ENCODE measurements at places on chromosomes 7 and 10.

DNA sequence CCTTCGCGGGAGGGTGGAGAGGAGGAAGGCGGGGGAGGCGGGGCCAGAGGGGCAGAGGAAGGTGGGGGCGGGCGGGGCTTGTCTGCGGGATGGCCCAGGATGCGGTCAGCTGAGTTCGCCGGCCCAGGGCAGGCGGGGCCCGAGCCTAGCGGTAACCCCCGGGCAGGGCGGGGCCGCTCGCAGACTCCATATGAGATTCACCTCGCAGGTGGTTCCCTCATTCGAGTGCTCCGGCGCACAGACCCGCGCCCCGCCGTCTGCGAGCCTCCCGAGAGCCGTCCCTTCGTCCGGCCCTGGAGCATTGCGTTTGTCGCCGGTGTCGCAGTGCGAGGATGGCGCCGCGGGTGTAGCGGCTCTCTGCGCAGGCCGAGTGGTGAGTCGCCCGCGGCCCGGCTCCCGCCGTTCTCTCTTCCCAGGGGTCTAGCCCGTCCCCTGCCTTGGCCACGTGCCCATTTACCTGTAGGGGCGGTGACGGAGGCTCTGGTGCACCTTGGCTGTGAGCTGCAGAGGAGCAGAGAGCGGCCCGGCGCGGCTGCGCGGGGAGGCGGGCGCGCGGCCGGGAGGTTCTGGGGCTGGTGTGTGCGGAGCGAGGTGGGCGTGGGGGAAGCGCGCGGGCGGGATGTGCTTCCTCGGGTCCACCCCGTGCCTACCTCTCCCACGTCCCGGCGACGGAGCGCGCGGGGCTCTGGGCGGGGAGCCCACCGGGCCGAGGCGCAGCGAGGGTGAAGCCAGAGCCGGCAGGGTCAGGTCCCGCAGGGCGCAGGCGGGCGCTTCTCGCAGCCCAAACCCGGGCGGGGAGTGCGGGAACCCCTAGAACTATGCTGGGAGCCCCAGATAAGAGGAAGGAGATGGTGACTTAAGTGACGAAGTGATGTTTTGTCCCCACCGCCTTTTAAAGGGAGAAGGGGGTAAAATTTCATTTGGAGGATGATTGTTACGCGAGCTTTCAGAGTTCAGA, at the start of gene UPP1:
UPP1 (plus strand) TSS at position 220 of the 958 bp plus-strand sequence. CDS start 5,519 bp downstream, outside the sequence.
- peak; percentile 88 for DNase-seq

DNA sequence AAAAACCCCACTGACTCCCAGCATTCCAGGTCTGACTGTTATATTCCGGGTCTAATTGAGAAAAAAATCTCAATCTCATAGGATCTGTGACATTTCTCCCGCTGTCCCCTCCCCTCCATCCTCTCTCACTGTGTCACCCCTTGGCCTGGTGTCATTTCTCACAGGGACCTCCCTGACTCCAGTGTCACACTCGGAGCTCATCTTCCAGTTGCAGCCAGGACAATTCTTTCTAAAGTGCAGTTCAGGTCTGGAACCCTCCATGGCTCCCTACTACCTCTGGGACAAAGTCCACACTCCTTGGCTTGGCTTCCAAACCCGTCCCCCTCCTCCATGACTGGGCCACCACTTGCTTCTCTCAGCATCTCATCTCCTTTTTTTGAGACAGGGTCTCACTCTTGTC, 14.2 kb downstream of the MLXIPL start:
- DNase-seq = no peak

GRCh38 chr7:91416155-91416865, 152.1 kb downstream of the FZD1 start:
- DNase-seq = no peak

DNA sequence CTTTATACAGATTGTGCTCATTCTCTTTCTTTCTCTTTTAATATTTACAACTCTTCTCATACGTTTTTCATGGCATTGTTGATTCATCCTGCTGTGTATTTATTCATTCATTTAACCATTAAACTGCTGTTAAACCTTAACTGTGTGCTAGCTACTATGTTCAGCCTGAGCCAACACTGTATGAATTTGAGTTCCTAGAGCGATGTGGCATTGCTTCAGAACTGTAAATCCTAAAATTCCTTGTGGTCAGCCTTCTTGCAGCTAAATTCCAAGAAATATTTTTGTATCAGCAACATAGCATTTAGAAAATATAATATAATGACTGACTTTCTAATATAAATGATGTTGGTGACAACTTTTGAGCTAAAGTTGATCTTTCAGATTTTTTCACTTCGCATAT, 184.7 kb upstream of the FZD1 start:
- DNase-seq = no peak

GRCh38 chr10:125548878-125549277, 134.1 kb downstream of the TEX36 start:
- DNase-seq = no peak

DNA sequence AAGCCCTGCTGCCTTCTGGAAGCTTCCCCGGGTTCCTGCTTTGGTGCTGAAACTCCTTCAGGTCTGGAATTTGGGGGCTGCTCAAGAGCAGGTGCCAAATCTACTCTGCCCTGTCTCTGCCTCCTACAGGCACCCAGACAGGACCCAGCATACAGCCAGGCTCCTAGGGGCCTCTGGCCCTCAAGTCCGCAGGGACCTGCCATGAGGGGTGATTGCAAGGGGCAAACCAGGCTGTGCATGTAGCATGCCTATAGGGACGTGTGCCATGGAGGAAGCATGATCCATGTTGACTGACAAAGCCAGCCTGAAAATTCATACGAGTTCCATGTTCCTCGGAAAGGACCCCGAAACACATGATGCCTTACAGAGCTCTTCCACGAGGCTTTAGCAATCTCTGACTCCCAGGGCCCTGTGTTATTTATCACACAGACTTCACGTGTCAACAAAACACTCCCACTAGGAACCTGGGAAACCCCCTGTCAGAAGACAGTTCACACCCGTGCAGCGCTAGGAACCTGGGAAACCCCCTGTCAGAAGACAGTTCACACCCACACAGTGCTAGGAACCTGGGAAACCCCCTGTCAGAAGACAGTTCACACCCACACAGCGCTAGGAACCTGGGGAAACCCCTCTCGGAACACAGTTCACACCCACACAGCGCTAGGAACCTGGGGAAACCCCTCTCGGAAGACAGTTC, 75.3 kb upstream of the DNAAF5 start:
- DNase-seq = no peak

DNA sequence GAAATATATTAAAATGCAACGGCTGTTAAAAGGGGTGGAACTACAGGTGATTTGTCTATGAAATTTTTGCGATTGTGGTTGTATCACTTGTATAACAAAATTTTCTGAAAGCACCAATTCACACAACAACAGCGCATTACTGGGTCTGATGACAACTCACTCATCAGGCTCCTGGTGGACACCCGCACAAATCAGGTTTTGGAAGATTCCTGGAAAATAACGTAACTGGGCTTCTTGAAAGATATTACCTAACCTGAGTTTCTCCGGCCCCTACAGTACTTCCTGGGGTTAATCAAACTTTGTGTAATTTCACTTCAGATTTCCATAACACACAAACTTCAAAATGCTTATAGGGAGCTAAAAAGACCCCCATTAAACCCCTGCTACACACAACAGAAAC, 7.6 kb downstream of the SNX8 start:
- DNase-seq = no peak

DNA sequence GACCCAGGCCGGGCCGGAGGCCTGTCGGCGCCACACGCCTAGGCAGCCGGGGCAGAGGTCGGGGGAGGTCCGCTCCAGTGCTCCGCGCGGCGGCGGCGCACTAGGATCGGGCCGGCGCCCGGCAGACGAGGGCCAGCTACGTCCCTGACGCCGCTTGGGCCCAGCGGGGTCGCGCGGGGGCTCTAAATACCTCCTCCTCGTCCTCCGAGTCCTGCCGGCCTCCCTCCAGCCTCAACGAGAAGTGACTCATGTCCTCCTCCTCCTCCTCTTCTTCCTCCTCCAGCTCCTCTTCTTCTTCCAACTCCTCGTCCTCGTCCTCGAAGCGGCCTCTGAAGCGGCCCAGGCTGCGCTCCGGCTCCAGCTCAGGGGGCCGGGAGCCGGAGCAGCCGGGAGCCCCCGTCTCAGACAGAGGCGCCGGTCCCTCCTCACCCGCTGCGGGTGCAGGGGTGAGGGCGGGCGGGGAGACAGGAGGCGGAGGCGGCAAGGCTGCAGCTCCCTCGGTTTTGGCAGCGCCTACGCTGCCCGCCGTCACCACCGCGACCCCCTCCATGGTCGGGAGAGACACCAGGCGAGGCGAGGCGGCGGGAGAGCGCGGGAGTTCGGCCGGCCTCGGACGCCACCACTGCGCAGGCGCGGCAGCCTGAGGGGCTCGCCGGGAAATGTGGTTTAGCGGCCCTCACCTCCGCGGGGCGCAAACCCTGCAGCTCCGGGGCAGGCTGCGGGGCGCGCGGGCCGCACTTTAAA, at the start of gene PCGF6:
PCGF6 (minus strand) TSS at position 624 of the 744 bp plus-strand sequence; CDS start at position 550, 74 bp downstream.
- DNase-seq = peak; percentile 73
